ENCODE measurements at places on chromosomes 12 and 14.

GRCh38 chr14:91963465-91963864 is 16.0 kb upstream of the FBLN5 start:
- no peak for DNase-seq

- DNase-seq = no peak
Measured at GRCh38 chr14:71583194-71583593, 349.0 kb upstream of the RGS6 start.

DNA sequence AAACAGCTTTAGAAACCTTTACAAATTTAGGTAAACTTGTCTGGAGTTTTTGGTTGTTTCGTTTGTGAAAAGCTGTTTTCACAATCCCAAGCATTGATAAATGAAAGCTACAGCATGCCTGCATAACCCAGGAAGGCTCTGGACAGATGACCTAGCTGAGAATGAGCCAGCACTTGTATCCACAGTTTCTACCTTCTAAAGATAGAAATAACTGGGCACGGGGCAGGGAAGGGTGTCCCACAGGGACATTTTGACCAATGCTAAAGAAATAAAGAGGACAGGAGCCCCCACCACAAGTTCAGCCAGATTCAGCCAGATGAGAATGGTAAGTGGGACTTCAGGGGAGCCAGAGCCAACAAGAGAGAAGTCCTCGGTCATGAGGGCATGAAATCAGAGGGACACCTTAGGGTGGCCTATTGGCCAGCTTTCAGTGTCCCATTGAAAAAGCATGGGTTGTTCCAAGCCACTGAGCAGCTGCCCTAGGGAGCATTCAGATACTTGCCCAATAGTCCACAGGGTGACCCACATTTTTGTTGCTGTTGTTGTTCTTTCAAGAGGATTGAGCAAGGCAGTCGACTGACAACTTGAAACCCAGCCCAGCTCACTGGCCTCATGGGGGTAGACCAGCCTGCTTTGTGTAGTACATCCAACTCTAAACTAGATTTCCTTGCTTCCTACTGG is 140.3 kb upstream of the NUDT4 start:
- DNase-seq = no peak

DNA sequence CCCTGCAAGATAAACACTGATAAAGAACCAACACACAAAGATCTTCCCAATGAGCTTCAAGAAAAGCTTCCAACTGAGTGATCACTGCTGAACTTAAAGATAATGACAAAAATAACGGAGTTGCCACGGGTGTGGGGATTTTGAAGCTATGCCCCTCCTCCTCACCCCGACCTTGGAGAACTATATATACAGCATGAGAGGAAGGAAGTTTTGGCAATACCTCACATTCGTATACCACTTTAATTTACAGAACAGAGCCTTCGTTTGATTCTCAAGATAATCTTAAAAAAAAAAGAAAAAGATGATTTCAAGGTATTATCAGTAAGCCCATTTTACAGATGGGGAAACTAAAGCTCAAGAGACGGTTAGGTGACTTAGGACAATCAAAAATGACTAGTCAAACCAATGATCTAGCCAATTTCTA is 715 bp downstream of the NEK9 start:
- no peak for DNase-seq

DNA sequence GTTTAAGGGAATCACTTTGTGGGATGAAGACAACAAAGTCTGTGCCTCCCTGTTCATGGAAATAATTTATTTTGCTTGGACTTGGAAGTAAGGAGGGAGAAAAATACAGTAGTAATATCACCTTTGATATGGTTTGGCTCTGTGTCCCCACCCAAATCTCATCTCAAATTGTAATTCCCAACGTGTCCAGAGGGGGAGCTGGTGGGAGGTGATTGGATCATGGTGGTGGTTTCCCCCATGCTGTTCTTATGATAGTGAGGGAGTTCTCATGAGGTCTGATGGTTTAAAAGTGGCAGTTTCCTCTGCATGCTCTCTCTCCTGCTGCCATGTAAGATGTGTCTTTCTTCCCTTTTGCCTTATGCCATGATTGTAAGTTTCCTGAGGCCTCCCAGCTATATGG is 460.7 kb downstream of the NOVA1 start:
- DNase-seq = no peak

- no peak for DNase-seq
Measured at GRCh38 chr12:2482938-2483660, 311.7 kb upstream of the FKBP4 start.

DNA sequence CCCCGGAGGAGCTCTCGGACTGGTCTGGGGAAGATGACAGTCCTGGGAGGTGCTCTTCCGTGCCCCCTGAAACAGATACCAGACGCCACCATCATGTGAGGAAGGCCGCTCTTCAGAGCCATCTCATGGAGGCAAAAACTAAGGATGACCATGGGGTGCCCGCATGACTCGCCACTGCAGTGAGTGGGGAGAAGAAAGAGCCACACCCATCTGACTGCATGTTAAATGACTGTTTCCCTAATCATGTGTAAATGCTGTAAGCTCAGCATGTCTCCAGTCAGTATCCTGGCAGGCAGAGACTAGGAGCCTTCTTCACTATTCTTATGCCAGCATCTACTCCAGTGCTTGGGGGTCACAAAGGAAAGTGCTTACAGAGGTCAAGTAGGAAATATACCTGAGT is 4.0 kb downstream of the STON2 start:
- no peak for DNase-seq

GRCh38 chr12:128930606-128931005 is 77.3 kb downstream of the GLT1D1 start:
- no peak for DNase-seq

DNA sequence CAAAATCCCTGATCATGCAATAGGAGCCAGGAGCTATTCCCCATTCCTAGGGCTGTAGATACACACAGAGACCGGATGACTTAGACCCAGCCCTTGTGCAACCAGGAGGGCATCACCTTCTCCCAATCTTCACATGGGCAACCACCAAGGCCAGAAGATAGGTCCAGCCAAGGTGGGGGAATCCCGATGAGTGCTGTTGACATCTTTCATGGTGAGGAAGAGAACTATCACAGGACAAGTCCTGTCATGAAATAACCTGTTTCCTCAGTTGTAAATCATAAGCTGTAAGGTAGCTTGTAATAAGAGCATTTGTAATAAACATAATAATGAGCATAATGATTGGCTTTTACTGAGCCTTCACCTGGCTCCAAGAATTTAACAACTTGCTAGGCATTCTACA is 89.5 kb downstream of the GCH1 start:
- DNase-seq = no peak

DNA sequence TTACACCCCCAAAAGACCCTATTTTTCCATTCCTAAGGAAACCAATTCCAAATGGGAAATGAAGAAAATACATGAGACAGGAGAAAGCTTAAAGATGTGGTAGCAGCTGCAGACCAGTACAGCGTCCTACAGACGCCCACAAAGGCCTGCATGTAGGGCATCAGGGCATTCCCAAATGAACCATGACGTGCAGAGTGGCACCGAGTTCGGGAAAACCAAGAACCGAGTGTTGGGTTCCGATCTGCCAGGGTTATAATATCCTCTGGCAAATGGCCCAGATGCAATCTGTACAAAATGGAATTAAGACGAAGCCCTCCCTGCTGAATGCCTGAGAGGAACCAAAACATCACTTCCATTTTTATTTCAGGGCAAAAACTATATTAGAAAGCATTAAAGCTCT is 34.4 kb upstream of the SELPLG start:
- no peak for DNase-seq

DNA sequence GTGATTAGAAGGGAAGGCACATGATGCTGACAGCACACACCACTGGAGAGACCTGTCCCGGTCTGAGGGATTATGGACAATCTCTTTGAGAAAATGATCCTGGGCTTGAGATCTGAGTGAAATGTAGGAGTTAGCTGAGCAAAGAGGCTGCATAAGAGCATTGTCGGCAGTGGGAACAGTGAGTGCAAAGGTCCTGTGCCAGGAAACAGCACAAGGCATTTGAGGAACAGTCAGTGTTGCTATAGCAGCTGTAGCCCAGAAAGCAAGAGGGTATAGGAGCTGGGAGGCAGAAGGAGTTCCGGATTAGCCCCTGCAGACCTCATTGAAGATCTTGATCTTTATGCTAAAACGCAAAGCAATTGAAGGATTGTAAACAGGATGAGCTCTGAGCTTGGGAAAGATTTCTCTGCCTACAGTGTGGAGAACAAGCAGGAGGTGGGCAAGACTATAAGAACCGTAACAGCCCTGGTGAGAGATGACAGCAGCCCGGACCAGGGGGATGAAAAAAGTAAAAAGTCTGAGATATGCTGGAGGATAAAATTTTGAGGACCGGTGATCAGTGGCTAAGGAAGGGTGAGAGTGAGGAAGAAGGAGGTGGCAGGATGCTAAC is 28.5 kb downstream of the CFL2 start:
- DNase-seq = no peak

- DNase-seq = peak; percentile 76
Measured at GRCh38 chr14:100416921-100417860, 94.1 kb downstream of the SLC25A47 start.

DNA sequence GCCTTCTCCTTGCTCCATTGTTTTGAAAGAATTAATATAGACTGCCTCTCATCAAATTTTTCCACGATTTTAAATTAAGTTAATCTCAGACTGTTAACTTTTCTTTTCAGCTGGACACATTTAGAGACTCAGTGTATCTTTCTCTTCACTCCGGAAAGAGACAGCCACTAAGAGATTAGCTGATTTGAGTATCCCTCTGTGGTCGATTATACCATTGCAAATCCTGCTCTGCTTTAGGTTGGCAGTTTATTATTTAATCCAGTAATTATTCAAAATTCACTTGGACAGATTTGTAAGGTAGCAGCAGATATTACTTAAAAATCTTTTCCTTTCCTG is 588 bp upstream of the TWF1 start:
- no peak for DNase-seq

GRCh38 chr12:88562151-88562550 is 18.1 kb downstream of the KITLG start:
- no peak for DNase-seq

GRCh38 chr12:116547955-116548501 is 11.2 kb upstream of the MAP1LC3B2 start:
- no peak for DNase-seq

- no peak for DNase-seq
Measured at GRCh38 chr14:102819176-102819628, 42.0 kb downstream of the TRAF3 start.

- DNase-seq = no peak
Measured at GRCh38 chr12:121176826-121177529, 33.0 kb upstream of the P2RX4 start.

DNA sequence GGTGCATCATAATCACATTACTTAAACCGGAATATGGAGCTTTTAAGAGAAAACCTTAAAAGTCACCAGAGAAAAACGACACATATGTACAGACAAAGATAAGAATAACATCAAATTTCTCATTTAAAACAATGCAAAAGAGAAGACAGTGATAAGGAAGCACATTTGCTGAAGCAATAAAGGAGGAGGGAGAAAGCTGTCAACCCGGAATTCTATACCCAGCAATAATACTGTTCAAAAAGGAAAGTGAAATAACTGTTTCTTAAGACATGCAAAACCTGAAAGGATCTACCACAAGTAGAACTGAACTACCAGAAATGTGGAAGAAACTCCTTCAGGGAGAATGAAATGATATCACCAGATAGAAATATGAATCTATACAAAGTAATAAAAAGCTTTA is 15.4 kb downstream of the SLC6A13 start:
- no peak for DNase-seq

- DNase-seq = no peak
Measured at GRCh38 chr12:40253936-40254335, 29.1 kb downstream of the LRRK2 start.

GRCh38 chr12:66409195-66409871 is 107.0 kb downstream of the HELB start:
- peak; percentile 58 for DNase-seq

GRCh38 chr12:69252033-69252432 is 12.7 kb downstream of the CPSF6 start:
- DNase-seq = no peak

GRCh38 chr12:107229827-107230226 is 136.5 kb upstream of the CRY1 start:
- DNase-seq = no peak

- DNase-seq = no peak
Measured at GRCh38 chr14:56414236-56414635, 165.4 kb upstream of the TMEM260 start.

DNA sequence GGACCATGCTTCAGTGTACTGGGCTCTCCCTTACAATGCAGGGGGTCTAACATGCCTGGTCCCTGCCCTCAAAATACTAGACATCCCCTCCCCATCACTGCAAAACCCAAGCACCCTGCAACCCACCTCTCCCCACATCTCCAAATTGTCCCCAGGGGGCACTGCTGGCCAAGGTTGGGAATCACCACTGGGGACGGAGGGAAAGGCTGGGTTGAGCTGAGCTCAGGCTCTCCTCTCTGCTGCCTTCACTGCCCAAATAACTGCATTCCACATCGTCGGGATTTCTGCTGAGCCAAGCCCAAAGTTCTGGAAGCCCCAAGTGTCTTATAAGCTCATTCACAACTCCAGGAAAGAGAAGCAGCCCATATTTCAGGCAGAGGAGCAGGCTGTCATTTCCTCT is 69.6 kb downstream of the NT5DC3 start:
- no peak for DNase-seq

GRCh38 chr14:66121859-66122258 is 364.3 kb upstream of the CCDC196 start:
- DNase-seq = no peak

- no peak for DNase-seq
Measured at GRCh38 chr12:1857086-1857485, 36.7 kb downstream of the LRTM2 start.

- no peak for DNase-seq
Measured at GRCh38 chr14:75144944-75145343, 18.1 kb upstream of the NEK9 start.

DNA sequence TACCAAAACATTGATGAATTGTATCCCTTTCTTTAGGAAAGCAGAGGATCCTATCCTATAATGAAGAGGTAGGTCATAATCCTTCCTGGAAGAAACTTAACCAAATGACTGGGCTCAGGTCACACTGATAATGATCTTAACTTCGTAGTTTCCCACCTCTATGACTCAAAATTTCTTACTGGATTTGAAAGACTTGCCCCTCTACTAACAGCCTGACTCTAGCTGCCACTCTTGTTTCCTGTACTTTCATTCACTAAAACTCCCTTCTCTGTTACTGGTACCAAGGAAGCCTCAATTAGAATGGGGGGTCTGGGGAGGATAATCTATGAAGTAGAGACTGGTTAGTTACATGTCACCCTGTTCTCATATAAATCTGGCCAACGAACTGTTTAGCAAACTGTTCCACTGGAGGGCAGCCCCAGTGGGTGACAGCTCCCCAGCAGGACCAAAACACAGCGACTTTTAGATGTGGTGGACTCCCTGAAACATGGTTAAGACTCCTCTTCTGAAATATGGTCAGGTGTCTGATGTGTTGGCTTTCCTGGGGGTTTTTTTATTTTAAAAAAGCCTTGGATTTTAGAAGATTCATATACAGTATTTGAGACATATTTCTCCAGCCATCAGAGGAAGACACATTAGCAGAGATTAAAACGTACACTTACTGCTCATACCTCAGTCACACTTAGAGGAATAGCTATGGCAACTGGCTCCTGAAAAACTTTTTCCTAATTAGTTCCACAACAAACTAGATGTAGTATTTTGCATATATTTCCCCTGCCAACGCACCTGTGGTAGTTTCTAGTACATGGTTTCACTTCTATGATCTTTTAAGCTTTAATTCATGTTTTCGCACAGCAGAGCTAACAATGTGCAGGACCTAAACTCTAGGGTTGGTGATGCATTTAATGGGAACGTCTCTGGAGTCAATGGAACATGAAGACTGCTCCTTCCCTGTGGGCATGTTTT is 72.3 kb downstream of the ACADS start:
- DNase-seq = no peak
